Hematopoietic multipotent progenitor cell treated with erythropoietin and hydrocortisone succinate and interleukin-3 and kit ligand, for 8 days (in vitro differentiated cells): ENCODE measurements at places on chromosomes 16 and 17.

DNA sequence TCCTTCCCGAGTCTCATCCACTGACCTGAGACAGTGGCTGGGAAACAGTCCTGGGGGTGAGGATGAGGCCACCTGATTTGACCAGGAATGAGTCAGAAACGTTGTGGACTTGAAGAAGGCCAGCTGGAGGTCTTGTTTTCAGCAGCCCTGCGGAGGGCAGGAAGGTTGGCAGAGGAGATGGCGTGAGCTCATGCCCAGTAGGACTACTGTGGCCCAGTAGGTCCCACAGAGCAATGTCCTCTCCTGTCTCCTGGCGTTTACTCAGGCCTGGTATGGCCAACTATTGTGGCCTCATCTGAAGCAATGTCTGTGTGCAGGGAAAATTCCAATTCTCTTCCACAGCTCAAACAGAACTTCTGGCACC, 84.1 kb upstream of the DNAJA2 start:
- DNase-seq: no peak

GRCh38 chr16:29988346-29989075, 6.9 kb downstream of the HIRIP3 start:
- no peak for DNase-seq

DNA sequence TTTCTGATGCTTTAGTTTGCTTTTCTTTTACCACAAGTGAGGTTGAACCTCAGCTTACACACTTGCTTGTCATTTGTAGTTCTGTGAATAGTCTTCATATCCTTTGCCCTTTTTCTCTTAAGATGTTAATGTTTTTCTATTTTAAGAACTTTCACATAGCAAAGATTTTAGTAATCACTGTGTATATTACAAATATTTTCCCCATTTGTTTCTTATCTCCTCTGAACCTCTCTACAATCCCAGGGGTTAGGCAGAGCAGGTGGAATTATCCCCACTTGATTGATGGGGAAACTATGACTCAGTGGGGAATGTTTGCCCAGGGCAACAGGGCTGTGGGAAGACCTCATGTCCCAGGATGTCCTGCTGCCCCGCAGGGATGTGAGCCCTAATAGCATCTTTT, 11.7 kb upstream of the MYH3 start:
- no peak for DNase-seq

DNA sequence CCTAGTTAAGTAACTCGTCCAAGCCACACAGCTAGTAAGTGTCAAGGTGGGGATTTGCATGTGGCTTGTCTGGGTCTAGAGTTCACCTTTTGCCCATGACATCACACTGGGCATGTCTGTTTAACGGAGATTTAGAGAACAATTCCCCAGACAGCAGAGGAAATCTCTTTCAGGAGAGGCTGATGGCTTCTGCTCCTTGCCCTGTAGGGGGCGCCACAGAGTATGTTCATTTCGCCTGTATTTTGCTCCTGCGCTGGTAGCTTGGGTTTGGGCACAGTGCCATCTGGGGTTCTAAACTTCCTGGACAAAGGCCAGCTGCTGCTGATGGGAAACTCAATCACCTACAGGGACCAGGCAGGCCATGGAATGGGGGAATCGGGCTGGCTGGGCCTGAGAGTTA, 20.4 kb downstream of the OTOA start:
- DNase-seq: peak; percentile 68

GRCh38 chr17:74525781-74526288, 5.4 kb downstream of the CD300LB start:
- no peak for DNase-seq

- no peak for DNase-seq
Observed at GRCh38 chr17:8475227-8475626, 39.5 kb downstream of the NDEL1 start.
